Activated effector memory CD4-positive, alpha-beta T cell treated with anti-CD3 and anti-CD28 coated beads, Interleukin-2, amount 50 U/mL, for 16 hours (primary cell): ENCODE measurements at places on chromosomes 1 and 21.

DNA sequence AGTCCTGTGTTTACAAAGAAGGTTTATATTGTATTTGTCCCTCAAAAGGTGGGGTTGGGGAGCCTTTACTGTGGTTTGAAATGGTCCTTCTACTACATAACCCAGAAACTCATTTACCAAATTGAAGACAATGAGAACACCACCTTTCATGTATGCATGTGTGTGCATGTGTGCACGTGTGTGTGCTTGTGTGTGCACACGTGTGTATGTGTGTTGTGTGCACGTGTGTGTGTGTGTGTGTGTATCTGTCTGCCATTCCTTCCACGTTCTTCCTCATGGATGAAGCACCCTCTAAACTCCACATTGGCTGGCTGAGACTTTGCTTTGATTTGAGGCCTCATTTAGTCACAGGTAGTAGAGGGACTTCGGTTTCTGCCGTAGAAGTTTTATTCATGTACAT is 138.2 kb downstream of the EDEM3 start:
- no peak for DNase-seq

DNA sequence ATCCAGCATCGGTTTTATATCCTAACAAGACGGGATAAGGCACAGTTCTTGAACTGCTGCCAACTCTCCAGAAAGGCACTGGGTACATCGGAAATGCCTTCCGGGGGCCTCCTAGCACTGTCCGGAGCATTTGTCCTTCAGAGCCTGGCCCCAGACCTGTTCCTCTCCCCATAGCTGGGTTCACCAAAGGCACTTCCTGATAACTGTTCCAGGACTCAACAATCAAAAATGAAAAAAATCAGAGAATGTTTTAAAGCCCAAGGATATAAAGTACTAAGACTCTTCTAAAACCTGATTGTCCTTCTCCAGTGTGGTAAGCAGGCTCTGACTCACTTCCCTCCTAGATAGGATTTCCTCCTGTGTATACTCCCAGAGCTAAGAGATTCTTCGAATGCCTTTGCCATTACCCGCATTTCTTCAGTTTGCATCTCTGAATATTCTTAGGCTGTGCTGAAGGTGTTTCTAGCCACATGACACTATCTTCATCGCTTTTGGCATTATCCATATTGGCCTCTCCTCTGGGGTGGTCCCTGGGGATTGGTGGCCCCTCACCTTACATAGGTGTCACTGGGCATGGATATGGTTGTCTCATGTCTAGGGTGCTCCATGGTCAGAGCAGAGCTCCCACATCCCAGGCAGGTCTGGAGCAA is 112.9 kb downstream of the ZBTB18 start:
- DNase-seq = no peak

DNA sequence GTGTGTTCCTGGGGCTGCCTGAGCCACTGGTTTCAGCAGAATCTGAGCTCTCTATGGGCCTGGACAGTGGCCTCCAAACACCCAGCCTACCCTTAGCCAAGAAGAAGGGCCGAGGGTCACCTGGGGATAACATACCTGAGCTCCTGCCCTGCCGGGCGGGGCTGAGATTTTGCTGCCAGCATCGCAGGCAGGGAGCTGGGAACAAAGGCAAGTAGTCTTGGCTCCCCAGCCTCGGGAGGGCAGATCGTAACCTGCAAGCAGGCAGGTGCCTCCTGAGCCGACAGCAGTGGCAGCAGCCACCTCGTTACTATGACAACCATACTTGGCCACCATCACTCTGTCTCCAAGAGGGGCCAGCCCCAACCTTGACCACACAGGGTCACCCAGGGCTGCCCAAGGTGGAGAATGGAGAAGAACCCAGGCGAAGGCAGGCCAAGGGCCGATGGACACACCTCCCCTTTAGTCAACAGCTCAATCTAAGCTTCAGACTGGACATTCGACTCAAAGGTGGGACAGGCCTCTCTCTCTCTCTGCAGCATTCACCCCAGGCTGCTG is 54.6 kb downstream of the TOMM20 start:
- no peak for DNase-seq

DNA sequence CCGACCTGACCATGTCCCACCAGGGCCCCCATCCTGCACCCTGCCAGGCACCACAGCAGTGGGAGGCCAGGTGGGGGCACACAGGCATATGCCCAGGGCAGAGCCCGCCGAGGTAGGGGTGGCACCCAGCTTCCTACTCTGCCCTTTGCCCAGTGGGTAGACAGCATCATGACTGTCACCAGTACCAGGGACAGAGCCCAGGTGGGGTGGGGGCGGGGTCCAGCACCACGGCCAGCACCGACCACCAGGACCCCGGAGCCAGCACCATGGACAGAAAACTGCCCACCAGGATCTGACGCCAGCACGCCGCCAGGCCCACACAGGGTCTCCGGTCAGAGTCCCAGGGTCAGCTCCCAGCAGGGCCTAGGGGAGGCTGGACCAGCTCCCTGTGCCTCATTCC is 3.8 kb downstream of the TAS1R3 start:
- no peak for DNase-seq

DNA sequence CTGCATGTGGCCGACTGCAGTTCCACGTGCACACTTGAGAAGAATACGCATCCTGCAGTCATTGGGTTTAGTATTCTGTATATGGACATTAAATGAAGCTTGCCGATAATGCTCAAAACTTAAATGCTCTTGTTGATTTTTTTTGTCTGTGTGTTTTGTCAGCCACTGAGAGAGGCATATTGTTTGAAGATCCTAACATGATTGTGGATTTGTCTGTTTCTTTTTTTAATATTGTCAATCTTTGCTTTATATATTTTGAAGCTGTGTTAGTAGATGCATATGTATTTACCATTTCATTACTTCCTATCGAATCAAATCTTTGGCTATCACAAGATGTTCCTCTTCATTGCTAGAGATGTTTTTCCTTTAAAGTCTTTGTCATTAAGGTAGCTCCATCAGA is 73.2 kb downstream of the FHAD1 start:
- DNase-seq = no peak

GRCh38 chr1:24972915-24973242 is 42.8 kb upstream of the RUNX3 start:
- DNase-seq = no peak

- DNase-seq = no peak
Measured at GRCh38 chr1:34792868-34793727, at the start of gene GJA4. GJA4 (plus strand) TSS chr1:34792999; CDS start chr1:34794214, 1,215 bp downstream.

- no peak for DNase-seq
Measured at GRCh38 chr1:2560299-2561073, 4.3 kb downstream of the TNFRSF14 start.

GRCh38 chr1:25657121-25657882 is 40.7 kb downstream of the MAN1C1 start:
- DNase-seq = no peak

GRCh38 chr1:76090283-76091203 is 16.0 kb downstream of the ST6GALNAC3 start:
- no peak for DNase-seq

DNA sequence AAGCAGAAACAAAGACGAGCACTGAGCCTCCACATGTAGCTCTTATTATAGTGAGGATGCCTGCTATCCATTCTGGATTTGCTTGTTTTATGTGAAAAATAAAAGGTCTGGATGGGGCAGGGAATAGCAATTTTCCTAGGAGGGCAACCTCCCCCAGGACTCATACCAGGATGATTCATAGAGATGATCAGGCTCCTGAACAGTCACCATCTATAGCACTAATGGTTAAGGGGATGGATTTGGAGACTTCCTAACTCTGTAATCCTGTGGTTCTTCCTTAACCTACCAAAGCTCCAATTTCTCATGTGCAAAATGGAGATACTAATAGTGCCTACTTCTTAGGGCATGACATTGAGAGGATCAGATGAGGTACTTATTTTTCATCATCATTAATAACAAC is 34.5 kb upstream of the CD58 start:
- DNase-seq = no peak

- DNase-seq = no peak
Measured at GRCh38 chr1:233355841-233356704, 28.5 kb downstream of the MAP3K21 start.

GRCh38 chr1:165287781-165288180 is 68.7 kb downstream of the LMX1A start:
- DNase-seq = no peak

GRCh38 chr1:9718006-9718680 is 66.6 kb downstream of the PIK3CD start:
- DNase-seq = no peak

- peak; percentile 63 for DNase-seq
Measured at GRCh38 chr1:228004331-228004855, 2.4 kb upstream of the WNT3A start.

DNA sequence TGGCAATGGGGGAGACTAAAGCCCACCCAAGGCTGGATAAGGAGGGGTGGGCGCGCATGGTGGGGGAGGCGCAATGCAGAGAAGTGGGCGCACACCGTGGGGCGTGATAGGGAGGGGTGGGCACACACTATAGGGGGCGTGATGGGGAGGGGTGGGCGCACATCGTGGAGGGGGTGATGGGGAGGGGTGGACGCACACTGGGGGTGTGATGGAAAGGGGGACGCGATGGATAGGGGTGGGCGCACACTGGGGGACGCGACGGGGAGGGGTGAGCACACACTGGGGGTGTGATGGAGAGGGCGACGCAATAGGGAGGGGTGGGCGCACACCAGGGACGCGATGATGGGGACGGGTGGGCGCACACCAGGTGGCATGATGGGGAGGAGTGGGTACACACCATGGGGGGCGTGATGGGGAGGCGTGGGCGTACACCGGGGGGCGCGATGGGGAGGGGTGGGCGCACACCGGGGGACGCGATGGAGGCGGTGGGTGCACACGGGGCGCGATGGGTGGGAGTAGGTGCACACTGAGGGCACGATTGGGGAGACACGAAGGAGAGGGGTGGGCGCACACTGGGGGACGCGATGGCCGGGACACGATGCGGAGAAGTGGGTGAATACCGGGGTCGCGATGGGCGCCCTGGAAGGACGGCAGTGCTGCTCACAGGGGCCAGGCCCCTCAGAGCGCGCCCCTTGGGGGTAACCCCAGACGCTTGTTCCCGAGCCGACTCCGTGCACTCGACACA is 929 bp downstream of the SUMO3 start:
- DNase-seq = no peak

DNA sequence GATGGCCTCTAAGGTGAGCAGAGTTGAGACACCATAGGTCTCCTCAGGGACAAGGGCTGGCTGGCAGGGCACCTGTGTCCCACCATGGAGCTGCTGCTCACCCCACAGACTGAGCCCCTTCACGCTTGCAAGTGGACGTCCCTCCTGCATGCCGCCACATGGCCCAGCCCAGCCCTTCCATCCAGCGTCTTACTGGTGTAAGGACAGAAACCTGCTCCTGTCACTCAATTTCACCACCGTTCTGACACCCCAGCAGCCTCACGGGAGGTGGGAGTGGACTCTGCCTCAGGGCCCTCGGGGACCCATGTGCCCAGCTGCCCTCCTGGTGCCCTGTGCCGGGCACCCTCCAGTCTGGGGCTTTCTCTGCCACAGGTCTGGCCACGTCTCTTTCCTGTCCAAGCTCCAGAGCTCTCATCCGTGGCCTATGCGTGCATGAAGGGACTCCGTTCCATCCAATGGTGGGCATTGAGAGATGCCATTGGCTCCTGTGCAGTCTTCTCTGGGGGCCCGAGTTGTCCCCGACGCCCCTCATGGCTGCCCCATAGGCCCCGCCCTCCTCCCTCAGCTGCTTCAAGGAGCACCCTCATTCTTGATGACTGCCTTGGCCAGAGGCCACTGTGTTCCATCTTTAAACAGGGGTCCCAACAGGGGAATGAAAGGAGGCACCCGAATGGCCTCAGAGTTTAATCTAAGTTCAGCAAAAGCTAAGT is 42.6 kb upstream of the COL6A1 start:
- no peak for DNase-seq

DNA sequence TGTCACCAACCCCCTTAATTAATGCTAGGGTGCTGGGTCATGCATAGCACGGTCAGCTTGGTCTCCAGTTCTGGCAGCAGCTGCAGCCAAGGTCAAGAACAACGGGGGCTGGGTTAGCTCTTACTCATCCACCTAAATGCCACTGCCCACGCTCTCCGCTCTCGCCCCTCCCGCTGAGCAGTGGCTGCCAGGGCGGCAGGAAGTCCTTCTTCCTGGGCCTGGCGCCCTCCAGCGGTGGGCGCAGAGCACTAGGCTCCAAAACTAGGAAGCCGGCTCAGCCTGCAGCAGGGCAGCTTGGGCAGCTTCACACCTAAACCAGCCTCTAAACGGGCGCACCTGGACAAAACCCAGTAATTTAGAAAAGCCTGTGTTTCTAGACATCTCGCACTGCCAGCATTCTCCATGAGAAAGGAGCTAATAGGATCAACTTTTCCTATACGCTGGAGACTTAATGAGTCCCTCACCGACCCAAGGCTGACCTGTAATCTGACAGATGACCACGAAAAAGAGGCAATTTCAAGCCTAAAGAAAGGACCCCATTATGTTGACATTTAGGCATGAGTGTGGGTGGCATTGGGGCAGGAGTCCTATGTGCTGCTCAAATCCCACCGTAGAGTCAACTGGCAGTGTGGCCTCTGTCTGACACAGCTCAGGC is 78.4 kb upstream of the LRRN2 start:
- DNase-seq = peak; percentile 86

- DNase-seq = no peak
Measured at GRCh38 chr1:94117259-94117851, 3.6 kb downstream of the ABCA4 start.

- no peak for DNase-seq
Measured at GRCh38 chr21:40051801-40052200, 184.6 kb downstream of the PCP4 start.

DNA sequence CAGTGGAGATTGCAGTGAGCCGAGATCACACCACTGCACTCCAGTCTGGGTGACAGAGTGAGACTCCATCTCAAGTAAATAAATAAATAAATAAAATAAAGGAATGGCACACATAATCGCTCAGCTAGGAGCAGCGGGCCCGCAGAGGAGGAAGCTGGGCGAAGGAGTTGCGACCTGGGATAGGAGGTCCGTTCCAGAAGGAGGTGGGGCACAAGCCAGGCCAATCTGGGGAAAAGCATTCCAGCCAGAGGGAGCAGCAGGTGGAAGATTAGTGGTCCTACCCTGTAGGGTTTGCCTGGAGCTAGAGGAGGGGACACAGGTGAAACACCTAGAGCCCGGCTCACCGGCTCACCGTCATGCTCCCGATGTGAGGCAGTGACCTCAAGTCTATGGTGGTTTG is 40.3 kb upstream of the CASZ1 start:
- DNase-seq = no peak

DNA sequence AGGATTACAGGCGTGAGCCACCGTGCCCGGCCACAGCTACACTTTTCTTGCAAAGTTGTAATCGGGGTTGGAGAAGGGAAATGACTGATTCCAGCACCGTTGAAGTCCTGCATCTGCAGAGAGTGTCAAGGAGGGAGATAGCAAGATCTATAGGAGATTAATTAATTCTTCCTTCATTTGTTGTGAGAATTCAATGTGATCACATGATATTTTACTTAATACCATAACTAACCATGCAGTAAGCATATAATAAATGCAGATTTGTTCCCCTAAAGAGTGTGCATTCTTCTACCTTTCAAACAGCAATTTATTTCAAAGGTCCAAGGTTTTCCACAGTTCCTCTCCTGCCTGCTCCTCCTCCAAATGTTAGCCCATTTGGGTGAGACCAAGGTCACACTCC is 204.5 kb downstream of the GREM2 start:
- DNase-seq = no peak
